Anterior cingulate cortex (tissue), 58 donors: ENCODE measurements at places on chromosomes 6 and 20.

GRCh38 chr6:81451787-81452186 is 300.7 kb downstream of the TENT5A start:
- no peak for DNase-seq

DNA sequence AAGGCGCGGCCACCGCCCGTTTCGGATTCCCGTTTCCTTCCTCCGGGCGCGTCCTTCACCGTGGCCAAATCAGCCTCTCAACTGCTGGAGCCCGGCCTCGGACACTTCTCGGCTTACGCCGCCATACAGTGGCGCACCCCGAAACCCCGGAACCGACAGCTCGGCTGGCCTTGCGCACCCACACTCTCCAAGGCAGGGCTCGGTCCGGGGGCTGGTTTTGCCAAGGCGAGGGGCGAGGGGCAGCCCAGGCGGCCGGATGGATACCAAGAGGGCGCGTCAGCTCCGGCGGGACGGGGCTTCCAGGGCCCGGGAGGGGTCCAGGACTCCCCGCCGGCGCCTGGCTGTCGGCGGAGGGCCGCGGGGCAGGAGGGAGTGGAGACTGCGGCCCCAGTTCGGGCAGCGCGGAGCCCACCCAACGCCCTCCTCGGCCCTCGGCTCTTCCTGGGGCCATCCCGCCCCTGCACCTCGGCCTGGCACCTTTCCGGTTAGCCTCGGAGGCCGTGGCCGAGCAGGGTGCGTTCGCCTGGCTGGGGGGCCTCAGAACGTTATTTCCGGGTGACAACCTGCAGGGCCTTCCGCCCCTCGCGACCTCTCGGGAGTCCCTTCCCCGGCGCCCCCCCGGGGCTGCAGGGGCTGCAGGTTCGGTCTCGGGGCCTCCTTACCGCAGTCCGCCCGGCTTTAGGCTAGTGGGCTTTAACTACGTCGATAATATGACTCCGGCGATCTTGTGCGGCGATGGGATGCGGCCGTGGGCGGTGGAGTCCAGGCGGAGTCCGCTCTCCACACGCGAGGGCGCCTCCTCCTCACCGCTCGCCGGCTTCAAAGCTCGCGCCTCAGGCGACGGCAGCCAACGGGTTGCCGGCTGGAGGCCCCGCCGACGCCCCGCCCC is 697 bp upstream of the CEP43 start:
- no peak for DNase-seq

DNA sequence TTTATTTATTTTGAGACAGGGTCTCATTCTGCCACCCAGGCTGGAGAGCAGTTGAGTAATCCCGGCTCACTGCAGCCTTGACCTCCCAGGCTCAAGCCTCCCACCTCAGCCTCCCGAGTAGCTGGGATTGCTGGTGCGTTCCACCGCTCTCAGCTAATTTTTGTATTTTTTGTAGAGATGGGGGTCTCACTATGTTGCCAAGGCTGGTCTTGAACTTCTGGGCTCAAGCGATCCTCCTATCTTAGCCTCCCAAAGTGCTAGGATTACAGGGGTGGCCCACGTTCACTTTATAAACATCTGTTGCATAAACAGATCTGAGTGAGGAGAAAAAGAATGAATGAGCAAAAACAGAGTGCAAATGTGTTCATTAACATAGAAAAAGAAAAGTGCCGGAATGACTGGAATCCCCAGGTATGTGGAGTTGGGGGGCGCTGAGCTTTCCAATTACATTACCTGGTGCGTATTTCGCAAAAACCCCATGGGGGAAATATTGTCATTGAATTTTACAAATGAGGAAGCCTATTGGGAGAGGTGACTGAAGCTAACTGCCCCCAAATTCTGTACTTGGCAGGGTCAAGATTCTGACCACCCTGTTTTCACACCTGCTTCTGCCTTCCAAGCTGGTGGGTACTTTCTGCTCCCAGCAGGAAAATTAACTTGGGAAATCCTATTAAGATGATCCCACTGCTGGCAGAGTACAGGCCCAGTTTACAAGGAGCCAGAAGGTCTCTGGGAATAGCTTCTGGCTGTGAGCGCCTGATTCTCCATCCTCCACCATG is 207.7 kb upstream of the JARID2 start:
- DNase-seq: no peak

- no peak for DNase-seq
Observed at GRCh38 chr6:16979677-16980370, 122.0 kb upstream of the STMND1 start.

DNA sequence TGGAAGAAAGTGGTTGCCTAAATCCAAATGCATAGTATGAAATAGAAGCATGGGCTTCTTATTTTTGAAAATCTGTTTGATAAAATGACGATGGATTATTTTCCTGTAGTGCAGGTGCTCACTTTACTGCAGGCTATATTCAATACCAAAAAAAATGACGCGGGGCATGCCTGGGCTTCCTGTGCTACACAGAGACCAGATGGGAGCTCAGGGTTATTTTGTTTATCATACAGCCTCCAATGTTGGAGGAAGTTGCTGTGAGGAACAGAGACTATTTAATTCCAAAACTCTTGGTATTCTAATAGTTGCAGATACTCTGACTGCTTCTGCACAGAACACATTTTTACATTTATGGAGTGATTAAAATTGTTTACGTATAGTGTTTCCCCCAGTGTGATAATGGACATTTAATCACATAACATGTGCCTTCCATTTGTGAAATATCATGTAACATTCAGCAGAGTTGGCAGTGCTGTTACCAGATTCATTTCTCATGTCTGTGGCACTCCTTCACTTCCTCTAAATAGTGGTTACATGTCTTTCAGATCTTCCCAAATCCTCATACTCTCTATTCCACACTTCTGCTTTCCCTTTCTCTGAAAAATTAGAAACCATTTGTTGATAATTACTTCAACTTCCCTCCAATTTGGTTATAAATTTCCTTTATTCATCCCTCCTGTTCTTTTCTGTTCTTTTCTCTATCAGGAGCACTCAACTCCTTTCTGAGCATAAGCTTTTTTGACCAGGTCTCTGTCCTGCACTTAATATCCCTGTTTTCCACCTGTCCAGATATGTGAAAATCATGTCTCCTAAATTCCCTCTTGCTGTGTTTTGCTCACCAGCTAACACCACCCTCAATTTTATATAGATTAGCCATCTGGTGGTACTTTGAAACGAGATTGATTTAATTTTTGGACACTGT is 121.6 kb downstream of the ADGRB3 start:
- DNase-seq: no peak

DNA sequence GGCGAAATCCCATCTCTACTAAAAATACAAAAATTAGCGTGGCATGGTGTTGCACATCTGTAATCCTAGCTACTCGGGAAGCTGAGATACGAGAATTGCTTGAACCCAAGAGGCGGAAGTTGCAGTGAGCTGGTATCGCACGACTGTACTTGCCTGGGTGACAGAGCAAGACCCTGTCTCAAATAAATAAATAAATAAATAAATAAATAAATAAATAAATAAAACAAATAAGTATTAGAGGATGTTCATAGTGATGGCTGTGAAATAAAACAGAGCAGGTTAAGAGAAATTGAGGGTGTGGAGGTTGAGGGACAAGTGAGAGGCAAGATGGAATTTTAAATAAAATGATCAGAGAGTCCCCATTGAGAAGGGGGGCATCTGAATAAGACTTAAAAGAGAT is 124.7 kb upstream of the DST start:
- DNase-seq: no peak

GRCh38 chr20:56060486-56060885 is 55.2 kb upstream of the CBLN4 start:
- DNase-seq: no peak

DNA sequence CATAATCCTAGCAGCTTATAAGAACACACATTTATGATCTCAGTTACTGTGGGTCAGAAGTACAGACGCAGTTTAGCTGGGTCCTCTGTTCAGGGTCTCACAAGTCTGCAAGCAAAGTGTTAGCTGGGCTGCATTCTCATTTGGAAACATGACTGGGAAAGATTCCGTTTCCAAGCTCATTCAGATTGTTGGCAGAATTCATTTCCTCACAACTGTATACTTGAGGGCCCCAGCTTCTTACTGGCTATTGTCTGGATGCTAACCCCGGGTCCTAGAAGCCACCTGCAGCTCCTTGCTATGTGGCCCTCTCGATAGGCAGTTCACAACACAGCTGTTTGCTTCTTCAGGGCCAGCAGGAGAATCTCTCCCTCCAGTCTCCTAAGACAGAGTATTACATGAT is 13.1 kb downstream of the TCP11 start:
- no peak for DNase-seq

DNA sequence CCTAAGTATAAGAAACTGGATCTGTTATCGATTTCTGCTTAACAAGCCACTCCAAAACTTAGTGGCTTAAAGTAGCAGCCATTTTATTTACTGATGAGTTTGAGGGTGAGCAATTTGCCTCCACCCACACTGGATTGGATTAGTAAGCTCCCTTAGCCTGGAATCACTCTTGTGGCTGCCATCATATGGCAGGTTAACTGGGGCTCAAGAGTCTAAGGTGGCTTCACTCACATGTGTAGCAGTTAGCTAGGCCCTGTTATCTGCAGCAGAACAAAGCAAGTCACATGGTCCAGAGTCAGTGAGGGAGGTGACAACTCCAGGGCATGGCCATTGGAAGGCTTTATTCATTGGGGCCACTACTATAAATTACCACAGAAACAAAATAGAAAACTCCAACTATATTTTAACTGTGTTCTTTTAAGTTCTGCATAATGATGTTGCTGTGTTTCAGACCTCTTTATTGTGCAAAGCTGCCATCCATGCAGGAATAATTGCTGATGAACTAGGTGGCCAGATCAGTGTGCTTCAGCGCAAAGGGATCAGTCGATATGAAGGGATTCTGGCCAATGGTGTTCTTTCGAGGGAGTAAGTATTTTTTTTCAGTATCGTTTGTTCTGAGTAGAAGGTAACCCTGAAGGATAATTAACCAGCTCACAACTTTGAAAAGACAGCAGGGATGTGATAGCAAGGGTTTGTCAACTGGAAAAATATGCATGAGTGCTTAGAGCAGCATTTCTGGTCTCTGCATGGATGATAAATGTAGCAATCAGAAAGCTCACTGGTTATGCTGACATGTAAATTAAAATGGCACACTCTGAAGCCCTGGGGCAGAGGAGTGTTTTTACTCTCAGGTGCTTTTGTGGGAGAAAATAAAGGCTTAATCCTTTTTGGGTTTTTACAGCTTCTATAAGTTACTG is 49.6 kb downstream of the DCBLD1 start:
- DNase-seq: no peak

DNA sequence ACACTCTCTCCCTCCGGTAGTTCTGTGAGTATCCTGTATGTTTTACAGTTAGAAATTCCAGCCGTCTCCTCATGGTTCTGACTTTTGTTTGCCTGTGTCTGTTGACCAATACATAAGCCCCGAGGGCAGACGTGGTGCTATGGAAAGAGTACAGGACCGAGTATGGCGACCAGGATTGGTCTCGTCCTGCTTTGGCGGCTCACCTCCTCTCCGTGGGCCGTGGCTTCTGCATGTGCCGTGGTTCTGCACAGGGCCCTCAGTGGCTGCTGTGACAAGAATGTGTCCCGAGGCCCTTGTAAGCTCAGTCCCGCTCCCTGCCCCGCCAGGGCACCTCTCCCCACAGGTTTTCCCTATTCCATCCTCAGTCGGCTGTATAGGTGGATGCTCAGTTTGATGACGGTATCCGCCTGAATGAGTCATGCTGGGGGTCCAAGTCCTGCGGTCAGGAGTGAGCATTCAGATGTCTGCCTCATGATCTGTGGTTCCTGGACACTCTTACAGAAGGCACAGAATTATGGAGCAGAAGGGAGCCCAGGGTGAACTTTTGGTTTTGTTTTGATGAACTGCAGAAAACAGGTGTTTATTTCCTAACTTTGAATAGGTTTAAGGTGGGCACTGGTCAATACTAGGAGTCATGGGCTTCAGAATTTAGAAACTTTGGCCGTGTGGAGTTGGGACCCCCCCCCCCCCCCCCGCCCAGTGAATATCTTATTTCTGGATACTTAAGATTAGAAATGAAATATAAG is 1.2 kb downstream of the ARFGAP1 start:
- no peak for DNase-seq

DNA sequence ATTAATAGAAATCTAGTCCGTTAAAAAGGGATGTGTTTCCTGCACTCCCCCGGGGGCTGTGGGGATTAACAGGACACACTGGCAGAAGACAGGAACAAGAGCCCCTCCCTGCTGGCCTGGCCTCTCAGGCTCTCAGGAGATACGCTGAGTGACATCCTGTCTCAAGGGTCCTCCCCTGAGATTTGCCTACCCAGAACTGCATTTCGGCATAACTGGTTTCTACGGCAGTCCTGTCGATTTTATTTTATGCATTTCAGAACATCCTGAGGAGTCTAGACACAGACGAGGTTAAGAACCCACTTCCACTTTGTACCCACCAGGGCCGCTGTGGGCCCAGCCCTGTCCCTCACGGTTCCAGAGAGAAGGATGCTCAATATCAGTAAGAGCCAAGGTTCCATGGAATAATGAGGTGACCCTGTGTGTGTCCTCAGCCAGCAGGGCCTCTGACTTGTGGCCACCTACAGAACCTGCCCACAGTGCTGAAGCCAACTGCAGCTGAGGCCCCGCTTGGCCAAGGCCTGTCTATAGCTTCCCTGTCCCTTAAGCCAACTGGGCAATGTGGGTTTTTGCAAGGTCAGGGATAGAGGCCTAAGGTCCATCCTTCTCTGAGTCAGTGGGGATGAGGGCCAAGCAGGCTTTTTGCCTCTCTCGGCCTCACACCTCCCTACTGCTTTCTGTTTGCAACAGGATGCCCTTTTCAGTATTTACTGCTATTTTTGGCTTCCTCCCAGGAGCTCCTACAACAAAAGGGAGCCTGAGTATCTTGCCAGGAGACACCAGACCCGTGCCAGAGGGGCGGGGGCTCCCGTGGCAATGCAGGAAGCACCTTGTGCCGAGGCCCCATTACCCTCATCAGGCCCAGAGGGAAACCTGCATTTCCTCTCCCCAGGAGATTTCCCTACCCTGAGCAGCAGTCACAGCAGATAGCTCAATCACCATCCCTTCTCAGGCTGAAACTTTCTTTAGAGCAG is 14.7 kb downstream of the UQCC2 start:
- no peak for DNase-seq

- no peak for DNase-seq
Observed at GRCh38 chr6:26327450-26328264, 37.3 kb upstream of the BTN3A2 start.

DNA sequence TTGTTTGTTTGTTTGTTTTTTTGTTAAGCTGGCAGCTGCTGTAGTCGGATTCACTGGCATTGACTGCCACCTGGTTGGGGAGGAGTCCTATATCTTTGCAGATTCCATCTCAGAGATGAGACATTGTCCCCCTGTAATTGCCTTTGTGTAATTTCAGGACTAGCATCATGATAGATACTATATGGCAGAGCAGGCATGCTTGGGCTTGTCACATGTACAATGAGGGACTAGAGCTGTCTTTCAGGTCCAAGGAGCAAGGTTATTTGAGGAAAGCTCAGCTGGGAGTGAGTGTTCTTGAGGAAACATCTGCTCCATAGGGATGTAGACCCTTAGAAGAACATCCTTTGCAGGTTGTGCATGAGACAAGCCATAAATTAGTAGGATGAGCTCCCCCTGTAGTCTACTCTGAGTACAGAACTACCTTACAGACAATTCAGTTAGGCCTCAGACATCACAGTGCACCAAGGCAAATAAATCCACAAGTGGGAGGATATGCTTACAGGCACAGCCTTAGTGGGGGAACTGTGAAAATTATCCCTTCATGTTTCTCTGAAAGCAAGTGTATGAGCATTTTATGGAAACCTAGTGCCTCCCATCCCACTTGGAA is 62.1 kb downstream of the BMP2 start:
- DNase-seq: no peak

GRCh38 chr6:146224988-146225387 is 196.1 kb downstream of the GRM1 start:
- no peak for DNase-seq
